ENCODE measurements at places on chromosomes 1 and 21.

- no peak for DNase-seq
Measured at GRCh38 chr1:227900571-227901051, 47.1 kb downstream of the WNT9A start.

DNA sequence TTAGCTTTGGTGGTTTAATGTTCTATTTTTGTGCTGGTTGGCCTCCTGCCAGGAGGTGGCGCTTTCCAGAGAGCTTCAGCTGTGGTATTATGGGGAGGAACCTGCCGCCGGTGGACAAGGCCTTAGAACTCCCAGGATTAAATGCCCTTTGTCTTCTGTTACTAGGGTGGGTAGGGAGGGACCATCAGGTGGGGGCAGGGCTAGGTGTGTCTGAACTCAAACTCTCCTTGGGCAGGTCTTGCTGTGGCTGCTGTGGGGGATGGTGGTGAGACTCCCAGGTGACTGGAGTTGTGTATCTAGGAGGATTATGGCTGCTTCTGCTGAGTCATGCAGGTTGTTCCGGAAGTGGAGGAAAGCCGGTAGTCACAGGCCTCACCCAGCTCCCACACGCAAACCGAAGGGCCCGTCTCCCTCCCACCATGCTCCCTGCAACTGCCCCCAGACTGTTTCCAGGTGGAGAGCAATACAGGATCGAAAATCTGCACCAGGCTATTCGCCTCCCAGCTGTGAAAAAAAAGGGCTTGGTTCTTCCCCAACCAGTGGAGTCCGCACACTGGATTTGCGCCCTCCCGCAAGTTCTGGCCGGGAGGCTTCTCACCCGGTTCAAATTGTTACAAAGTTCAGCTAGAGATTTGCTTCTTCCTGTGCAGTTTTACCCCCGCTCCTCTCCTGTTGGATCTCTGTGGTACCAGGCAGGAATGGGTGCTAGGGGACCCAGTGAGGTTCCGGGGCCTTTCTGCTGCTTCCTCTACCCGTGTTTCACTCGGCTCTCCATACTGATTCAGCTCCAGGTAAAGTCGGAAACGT lies 220.5 kb downstream of the CENPF start:
- DNase-seq, result no peak

DNA sequence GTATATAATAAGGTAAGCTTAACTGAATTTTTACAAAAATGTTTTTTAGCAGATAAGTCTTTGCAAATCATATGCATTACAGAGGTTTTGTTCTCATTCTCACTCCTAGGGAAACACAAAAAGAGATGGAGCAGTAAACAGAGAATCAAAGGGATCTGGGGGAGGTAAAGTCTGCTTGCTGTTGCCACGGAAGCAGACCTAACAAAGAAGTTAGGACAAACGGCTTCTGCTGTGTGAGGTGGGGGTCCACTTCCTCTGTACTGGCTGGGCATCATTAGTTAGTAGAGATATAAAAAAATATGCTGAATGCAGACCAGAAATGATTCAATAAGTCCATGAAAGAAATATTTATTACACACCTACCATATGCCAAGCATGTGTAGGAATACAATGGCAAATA lies 34.2 kb downstream of the GJA5 start:
- DNase-seq, result no peak

DNA sequence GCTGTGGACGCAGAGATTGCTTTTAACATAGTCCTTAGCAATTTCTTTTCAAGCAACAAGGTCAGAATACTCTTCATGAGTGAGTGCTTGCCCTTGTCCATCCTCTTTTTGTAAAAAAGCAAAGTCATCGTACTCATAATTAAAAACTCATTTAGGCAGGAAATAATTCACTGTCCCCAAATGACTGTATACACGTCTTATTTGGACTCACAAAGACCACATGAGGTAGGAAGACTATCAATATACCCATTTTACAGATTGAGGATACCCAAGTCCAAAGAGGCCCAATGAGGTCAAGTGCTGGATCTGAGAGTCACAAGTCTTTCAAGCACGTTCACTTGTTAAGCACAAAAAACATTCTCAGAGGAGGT lies 13.2 kb downstream of the ITPKB start:
- DNase-seq, result no peak

DNA sequence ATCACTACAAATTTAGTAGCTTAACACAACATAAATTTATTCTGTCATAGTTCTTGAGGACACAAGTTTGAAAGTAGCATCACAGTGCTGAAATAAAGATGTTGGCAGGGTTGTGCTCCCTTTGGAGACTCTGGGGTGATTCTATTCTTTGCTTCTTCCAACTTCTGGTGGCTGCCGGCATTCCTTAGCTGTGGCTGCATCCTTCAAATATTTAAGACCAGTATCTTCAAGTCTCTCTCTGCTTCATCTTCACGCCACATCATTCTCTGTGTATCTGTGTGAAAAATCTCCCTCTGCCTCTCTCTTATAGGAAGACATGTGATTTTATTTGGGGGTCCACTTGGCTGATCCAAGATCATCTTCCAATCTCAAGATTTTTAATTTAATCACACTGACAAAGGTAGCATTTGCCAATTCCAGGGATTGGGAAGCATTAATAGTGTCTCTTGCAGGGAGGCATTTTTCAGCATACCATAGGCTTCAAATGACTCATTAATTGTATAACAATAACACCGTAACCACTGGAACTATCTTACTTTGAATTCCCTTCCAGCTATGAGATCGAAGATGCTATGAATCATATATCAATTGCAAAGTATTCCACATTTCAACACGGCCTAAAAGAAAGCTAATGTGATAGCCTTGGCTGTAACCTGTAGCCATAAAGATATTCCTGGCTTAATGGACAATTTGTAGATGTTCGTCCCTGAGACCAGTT lies 74.6 kb downstream of the DPT start:
- DNase-seq, result no peak

DNA sequence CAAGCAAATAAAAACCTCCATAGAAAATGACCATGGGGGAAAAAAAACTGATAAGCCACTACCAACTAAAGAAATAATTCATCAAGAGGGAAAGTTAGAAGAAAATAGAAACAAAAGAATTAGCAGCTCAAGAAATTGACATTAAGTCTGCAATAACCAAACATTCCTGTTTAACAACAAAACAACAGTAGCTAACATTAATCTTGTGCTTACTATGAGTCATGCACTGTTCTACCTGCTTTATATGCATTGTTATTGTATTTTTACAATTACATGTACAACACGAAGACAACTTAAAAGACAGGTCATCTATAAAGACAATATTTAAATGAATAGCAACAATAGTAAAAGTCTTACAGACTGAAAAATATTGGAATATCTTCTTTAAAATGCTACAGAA lies 34.4 kb upstream of the LRRC7 start:
- no peak for DNase-seq

DNA sequence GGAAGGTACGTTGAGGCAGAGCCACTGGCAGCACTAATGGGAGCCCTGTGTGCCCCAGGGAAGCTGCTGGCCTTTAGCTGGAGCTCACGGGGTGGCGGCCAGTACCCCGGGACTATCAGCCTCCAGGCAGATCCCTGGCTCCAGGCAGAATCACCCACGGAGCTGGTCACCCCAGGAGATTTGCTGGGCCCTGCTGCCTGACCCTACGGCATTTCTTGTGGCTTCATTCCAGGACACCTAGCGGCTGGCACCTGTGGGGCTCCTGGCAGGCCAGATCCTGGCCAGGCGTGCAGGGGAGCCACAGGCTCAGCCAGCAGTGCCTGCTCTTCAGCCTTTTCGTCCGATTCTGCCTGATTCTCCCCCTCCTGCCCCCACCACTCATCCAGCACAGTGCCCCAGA lies 7.1 kb downstream of the PADI1 start:
- no peak for DNase-seq

DNA sequence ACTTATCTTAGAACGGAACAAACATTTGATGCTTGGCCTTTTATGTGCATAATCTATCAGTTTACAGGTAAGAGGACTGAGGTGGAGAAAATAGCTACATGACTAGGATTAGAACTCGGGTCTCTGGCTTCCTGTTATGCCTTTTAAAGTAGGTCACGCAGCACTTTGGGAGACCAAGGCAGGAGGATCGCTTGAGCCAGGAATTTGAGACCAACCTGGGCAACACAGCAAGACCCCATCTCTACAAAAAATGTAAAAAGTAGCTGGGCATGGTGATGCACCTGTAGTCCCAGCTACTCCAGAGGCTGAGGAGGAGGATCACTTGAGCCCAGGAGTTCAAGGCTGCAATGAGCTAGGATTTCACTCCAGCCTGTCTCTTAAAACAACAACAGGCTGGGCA lies 81.9 kb upstream of the AKT3 start:
- DNase-seq, result no peak

DNA sequence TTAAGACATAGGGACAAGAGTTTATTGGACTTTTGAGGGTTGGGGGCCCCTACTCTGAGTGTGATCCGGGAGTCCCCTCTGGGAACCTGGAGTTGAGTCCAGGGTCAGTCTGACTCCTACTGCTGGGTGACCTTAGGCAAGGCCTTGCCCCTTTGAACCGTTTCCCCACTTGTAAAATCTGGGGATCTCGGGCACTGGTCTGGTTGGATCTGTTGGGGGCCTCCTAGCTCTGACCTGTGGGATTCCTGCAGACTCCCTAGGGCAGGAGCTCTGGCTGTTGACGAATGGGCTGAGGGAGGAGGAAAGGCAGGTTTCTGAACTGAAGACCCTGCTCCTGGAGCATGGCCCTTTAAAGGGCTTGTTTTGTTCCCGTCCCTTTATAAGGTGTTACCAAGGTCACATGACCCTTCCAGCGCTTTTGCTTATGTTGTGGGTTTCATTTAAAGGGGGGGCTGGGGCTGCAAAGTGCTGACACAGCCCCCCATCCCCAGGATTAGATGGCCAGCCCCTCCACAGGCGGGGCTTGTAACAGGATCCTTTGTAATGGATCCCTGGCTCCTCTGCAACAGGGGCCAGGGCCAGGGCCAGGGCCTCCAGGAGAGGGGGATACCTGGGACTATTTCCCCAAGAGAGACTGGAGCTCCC lies 50.7 kb downstream of the YARS1 start:
- no peak for DNase-seq

DNA sequence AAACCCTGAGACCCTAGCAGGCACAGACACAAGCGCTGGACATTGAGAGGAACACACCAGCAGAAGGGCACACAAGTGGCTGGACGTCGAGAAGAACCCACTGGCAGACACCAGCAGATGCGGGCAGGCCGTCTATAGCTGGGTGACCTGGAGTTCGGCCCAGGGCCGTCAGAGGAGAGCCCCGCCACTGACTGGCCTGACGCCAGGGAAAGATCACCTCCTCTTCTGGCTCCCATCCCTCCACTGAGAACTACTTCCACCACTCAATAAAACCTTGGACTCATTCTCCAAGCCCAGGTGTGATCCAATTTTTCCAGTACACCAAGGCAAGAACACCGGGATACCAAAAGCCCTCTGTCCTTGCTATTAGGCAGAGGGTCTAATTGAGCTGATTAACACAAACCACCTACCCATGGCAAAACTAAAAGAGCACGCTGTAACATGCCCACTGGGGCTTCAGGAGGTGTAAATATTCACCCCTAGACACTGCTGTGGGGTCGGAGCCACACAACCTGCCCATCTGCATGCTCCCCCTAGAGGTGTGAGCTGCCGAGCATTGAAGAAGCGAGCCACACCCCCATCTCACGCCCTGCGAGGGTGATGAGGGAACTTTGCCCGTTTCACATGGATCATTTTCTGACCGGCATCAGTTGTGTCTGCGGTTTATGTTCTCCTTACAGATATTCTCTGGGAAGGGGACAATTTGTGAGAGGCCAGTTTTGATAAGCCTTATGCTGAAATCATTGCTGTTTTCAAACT lies 104.8 kb downstream of the HLX start:
- DNase-seq, result no peak

DNA sequence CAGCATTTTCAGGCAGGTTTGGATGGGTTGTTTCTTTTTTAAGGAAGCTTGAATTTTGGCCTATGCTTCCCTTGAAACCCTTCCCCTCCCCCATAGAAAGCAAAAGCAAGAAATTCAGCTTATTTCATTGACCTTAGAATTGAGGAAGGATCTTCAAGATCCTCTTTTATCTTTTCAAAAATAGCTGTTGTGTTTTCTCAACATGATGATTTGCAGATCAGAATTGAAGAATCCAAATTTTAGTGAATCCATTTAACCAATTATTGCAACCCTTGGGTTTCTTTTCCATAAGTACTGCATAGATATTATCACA lies 73.7 kb downstream of the LRRC8C start:
- no peak for DNase-seq

DNA sequence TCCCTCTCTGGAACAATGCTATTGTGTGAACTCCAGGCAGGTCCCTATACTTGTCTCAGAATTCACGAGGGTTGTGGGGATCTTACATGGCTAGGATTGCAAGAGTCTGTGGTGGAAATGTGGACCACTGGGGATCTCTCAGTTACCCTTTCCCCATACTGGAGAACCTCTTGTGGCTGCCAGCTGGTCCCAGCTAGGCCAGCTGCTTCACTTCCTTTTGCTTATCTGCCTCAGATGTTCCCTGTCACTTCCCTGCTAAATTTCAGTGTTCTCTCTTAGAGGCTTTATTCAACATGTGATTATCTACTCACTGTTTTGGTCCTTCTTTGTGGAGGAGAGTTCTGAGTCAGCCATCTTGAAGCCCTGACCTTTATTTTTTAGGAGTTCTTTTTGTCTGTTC lies 75.9 kb upstream of the SAMD13 start:
- no peak for DNase-seq

- DNase-seq, result no peak
Measured at GRCh38 chr1:195763146-195763906, 844.9 kb downstream of the KCNT2 start.
